ENCODE measurements at places on chromosomes 3 and 15. TPM values are rescaled to one million over a fixed set of nuclear protein-coding genes. Genes with fewer than 3 reads are reported as not detected.

CDHR4 gene
- not detected for total RNA-seq

APPL1 gene
- 54.0 TPM for total RNA-seq

COL6A5 gene
- total RNA-seq, result not detected

RAB7A gene
- total RNA-seq, result 97.0 TPM

Measured in subcutaneous preadipocyte (primary cell).